Stimulated activated CD8-positive, alpha-beta memory T cell treated with anti-CD3 and anti-CD28 coated beads, Interleukin-2, amount 100 ng/mL, for 1 hour (primary cell): ENCODE measurements at places on chromosomes 2 and 18.

DNA sequence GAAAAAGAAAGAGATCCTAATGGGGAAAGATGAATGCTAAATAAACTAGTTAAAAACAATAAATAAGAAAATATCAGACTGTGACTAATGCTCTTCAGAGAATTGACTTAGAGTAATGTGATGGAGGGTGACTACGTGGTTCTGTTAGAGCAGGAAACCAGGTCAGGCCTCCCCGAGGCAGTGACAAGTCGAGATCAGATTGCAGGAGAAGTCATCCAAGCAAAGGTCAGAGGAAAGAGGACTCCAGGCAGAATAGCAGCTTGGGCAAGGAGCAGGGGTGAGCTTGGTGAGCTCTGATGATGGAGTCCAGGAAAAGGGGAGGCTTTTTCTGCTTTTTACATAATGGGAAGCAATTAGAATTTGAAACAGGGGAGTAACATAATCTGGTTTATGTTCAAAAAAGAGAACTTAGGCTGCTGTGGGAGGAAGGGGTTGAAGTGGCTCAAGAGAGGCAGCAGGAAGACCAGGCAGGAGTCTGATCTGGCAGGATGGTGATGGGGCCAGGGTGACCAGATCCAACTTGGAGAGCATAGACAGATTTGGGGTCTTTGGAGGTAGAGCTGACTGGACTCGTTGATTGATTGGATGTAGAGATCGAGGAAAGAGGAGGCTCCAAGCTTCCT lies 27.3 kb upstream of the ITGB6 start:
- DNase-seq, result no peak

GRCh38 chr2:88210132-88211002 lies 40.2 kb downstream of the THNSL2 start:
- DNase-seq, result no peak

- no peak for DNase-seq
These were observed 3.9 kb downstream of the KRTCAP3 start for GRCh38 chr2:27446057-27446456.

DNA sequence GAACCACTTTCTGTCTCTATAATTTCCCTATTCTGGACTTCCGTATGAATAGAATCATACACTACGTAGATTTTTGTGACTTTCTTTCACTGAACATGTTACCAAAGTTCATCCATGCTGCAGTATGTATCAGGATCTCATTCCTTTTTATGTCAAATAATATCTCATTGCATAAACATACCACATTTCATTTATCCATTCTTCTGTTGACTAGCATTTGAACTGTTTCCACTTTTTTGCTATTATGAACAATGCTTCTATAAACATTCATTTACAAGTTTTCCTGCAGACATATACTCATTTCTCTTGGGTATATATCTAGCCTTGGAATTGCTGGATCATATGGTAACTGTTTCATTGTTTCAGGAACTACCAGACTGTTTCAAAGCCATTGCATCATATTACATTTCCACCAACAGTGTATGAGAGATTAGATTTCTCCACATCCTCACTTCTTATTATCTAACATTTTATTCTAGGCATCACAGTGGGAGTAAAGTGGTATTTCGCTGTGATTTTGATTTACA lies 186.2 kb downstream of the DYM start:
- DNase-seq, result no peak

- DNase-seq, result no peak
These were observed 137.7 kb downstream of the ABCA12 start for GRCh38 chr2:215000721-215001120.

DNA sequence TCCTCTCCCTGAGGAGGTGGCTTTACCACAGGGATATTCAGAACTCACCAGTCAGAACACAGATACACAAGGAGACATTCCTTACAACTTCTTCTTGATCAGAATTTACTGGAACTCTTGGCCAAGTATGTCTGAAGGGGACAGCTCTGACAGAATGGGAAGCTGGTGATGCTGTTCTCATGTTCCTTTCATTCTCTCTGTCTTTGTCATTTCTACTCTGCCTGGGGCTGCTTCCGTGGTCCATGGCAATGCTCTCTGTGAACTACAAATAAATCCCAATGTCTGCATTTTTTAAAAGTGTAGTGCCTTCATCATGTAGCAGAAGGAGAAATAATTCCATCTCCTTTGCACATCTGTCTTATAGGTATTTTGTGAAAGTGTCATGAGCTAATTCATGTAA lies 730.3 kb downstream of the CNTNAP5 start:
- DNase-seq, result no peak

- DNase-seq, result no peak
These were observed 213.3 kb upstream of the HNRNPA3 start for GRCh38 chr2:176999301-176999700.

DNA sequence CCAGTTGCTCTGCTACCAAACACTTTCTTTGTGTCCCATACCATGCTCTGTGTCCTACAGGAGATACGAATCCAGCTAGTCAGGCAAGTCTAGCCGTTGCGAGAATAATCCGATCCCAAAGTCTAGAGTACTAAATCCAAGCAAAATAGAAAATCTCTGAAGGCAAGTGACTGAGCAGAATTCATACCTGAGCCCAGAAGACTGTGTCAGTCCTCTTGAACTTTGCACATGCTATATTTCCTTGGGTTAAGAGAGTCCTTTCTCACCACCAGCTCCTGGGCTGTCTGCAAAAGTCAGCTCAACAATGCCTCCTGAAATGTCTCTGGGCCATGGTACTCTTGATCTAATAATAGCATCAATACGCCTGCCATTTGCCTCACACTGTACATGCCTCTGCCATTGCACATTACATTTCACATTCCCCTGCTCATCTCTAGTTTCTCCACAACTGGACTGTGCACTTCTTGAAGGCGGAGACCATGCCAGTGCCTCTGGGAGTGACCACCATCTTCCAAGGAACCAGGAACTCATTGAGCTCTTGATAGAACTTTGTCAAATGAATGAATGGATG lies 265.8 kb upstream of the ID2 start:
- DNase-seq, result no peak

- DNase-seq, result no peak
These were observed 287.2 kb upstream of the FN1 start for GRCh38 chr2:215722986-215723630.

DNA sequence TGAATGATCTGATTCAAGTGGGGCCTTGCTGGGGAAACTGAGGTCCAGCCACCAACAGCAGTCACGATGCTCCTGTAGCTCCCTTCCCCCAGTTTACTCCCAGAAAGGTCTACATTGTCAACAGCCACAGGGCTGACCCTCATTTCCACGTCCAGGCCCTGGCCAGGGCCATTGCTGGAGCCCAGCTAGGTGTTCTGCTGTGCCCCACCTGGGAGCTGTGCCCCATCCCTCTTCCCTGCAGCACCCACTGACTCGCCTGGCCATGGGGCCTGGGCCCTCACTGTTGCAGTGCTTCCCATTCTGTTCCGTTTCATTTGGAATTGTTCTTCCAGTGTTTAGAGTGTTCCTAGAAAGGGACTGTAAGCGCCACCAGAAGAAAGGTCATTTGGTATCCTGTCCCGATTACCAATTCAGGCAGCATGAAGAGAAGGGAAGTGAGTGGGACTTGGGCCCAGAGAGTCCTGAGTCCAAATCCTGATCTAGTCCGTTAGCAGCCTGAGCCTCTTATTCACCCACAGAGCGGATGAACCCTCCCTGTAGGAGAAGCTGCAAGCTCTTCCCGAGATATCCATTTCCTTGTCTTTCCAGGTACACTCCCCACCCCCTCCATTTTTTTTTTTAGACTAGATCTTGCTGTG lies 73.1 kb upstream of the HPCAL1 start:
- no peak for DNase-seq

GRCh38 chr2:182077448-182078142 lies 91.9 kb downstream of the PPP1R1C start:
- no peak for DNase-seq

GRCh38 chr2:175363699-175364098 lies 182.2 kb upstream of the ATP5MC3 start:
- DNase-seq, result no peak

DNA sequence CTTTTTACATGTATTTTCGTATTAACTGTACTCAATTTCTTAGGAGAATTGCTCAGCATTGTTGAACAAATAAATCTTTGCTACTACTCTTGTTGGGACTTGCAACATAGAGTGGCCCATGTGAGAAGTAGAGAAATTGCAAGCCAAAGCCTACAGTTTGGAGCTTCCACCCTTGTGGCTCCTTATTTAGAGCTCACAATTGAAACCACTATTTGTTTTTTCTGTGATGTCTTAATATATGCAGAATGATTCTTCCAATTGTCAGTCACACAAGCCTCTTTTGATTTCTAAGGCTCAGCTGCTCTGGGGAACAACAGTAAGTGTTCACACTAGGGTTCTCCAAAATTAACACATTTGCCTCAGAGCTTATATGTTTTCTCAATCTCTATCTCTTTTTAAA lies 60.2 kb upstream of the GALNT13 start:
- DNase-seq, result no peak

DNA sequence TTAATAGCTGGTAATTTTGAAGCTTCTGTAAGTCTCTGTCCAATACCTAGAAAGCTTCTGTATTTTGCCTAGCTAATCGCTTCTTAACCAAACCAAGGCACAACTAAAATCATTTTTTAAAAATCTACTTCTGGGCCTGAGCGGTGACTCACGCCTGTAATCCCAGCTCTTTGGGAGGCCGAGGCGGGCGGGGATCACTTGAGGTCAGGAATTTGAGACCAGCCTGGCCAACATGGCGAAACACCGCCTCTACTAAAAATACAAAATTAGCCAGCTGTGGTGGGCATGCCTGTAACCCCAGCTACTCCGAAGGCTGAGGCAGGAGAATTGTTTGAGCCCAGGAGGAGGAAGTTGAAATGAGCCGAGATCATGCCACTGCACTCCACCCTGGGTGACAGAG lies 148.6 kb upstream of the FIGN start:
- no peak for DNase-seq

- no peak for DNase-seq
These were observed 349.3 kb downstream of the ZNF516 start for GRCh38 chr18:76145521-76146376.

DNA sequence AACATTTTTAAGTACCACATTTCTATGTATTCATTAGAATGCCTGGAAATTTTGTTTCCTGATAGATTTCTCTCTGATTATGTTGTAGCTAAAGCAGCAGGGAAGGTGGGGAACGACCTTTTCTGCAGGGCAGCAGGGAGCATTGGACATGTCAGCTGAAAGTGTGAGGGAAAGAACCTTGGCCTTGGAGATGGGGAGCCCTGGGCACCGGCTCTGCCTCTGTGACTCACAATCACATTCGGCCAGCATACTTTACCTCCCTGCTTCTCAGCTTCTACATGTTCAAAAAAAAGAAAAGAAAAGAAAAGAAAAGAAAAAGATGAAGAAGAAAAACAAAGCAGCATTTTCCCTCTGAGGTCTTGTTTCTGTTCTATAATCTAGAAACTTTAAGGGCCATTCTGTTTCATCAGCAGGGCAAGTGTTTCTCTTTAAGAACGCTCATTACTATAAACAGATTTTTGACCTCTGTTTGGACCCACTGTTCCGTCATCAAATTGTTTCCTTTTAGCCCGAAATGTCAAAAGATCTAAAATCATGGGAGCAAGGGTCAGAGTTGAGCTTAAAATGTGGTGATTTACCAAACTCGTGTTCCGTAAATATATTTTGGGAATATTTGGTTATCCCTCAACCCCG lies 27.9 kb downstream of the SETBP1 start:
- DNase-seq, result no peak

DNA sequence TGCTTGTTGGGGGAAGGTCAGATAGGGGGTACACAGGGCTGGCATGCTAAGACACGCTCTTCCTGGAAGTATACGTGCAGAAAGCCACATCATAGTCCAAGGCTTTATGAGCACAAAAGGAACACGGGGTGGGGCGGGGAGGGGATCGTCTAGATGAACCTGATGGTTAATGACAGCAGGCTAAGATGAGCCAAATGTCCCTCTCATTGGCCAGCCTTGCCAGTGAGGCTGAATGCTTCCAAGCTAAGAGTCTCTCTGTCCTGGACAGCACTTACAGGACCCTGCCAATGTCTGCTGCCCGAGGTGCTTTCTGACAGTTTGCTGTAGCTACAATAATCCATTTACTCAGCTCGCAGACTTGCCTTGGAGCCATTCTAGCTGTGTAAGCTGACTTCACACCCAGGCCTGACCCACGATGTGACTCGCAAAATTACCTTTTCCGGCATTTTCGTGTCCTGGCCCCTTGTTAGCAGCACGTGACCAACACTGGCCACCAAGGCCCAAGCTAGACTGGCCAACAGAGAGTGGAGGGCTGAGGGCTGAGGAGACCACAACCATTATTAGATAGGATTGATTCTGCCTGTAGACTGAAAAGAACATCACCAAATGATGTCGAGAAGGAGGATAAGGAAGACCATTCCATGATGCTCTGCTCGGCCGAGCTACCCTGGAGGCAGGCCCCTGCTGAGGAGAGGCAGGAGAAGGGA lies 84.2 kb downstream of the MALT1 start:
- no peak for DNase-seq

DNA sequence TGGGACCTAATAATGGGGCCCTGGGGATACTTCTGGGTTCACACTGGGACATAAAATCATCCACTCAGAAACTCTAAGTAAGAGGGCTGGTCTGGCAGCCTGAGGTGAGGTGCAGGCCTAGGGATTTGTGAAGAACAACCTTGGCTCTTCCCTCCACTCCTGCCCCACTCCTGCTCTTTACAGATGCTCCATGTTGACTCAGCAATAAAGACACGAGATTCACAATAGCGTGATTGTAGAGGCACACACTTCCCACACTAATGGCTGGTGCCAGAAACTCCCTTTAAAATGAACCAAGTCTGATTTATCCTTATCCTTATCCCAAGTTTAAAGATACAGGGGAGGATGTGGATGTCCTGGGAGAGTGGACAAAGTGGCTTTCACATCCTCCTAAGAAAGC lies 228.2 kb downstream of the ACTR3 start:
- DNase-seq, result no peak

- no peak for DNase-seq
These were observed 2.7 kb upstream of the PID1 start for GRCh38 chr2:229273723-229274338.

GRCh38 chr2:98102878-98103277 lies 15.9 kb downstream of the VWA3B start:
- DNase-seq, result no peak

- no peak for DNase-seq
These were observed 2.1 kb downstream of the TMEM247 start for GRCh38 chr2:46481198-46482193.

GRCh38 chr18:30177056-30177455 lies 865.5 kb downstream of the DSC3 start:
- DNase-seq, result no peak

- no peak for DNase-seq
These were observed 176.2 kb downstream of the CALCRL start for GRCh38 chr2:187271825-187272224.

GRCh38 chr2:98508709-98509066 lies 64.0 kb downstream of the INPP4A start:
- DNase-seq, result peak; percentile 26

DNA sequence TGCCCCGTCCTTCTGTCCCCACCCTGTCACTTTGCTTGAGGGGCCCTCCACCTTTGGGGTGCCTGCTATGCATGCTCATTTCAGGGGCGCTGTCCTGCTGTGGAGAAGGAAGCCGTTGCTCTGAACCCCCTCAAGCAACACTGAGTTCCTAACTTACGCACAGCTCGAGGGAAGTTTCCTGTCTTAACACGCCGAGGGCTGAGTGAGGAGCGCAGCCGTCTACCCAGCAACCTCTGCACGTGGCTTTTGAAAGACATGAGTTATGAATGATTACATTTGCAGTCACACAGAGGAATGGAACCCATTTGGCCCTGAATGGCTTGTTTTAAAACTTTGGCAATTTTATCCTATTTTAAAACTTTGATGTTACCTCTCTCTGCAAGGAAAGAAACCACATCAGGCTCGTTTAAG lies 14.0 kb downstream of the RAMP1 start:
- DNase-seq, result no peak

GRCh38 chr18:47595831-47596501 lies 334.5 kb downstream of the SMAD2 start:
- no peak for DNase-seq
